ENCODE measurements at places on chromosomes 16 and 17.

GRCh38 chr17:21376759-21377690 is 868 bp downstream of the KCNJ12 start:
- DNase-seq, result no peak

- peak; percentile 94 for DNase-seq
Observed at GRCh38 chr17:75864448-75864871, 9.3 kb upstream of the WBP2 start.

GRCh38 chr16:14489460-14489859 is 140.6 kb downstream of the PARN start:
- peak; percentile 45 for DNase-seq

DNA sequence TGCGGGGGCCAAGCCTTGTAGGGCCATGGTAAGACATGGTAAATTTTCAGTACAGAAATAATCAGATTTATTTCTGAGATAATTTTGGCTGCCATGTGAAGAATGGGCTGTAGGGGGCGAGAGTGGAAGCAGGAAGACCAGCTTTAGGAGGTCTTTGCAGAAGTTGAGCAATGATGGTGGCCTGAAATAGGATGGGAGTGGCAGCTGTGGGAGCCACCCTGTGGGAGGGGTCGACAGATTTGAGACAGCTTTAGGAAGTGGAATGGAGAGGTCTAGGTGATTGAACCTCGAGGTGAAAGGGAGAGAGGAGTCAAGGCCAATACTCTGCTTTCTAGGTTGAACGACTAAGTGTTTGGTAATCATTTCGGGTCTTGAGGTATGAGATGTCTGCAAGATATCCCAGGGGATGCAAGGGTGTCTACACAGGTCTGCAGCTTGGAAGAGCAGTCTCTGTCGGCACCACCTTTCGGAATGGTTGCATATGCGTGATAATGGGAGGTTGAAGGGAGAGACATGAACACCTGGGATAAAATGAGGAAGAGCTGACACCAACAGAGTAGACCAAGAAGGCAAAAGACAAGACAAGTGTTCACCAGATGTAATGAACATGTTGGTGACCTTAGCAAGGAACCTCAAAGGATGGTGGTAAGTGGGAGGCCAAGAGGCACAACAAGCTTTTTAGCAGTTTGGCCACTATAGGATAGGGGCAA is 4.2 kb upstream of the ATXN7L3 start:
- DNase-seq, result peak; percentile 86

- no peak for DNase-seq
Observed at GRCh38 chr17:70610161-70610560, 440.8 kb downstream of the KCNJ2 start.
